T-helper 17 cell (primary cell): ENCODE measurements at places on chromosomes 7 and 10. TPM values are rescaled to one million over a fixed set of nuclear protein-coding genes. Genes with fewer than 3 reads are reported as not detected.
A peak's percentile ranks its signal among the peaks of the same experiment; 100 is the strongest.

DNA sequence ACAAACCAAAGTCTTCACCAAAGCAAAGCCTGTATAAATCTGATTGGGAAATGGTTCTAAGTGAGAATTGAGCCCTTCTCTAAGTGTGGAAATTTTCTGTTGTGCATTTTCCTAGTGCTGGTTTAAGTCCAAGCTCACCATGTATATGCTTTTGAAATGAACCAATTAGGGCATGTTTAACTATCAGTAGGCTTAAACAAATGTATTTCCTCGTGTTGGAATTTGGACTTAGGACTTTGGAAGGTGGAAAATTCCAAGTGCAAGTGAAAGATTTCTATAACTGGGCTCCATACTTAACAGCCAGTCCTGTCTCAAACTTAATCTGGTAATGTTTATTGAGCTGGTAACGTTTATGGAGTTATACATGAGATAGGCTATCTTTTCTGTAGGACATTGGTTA is 28.5 kb downstream of the CCNY start:
- H3K27ac ChIP-seq = no peak overlapping the region
- peaks cover 34% of the 10 kb centered on the region for H3K4me1 ChIP-seq
- no peak overlapping the region for H3K4me3 ChIP-seq
- no peak for DNase-seq
- H3K27me3 ChIP-seq = no peaks in the 10 kb centered on the region
- peaks cover 2% of the 10 kb centered on the region for H3K36me3 ChIP-seq

- peaks cover 5% of the 10 kb centered on the region for H3K36me3 ChIP-seq
- peak overlapping the region; percentile 59 for H3K27ac ChIP-seq
- H3K4me3 ChIP-seq = peak overlapping the region; percentile 85
- peaks cover 33% of the 10 kb centered on the region for H3K27me3 ChIP-seq
- peaks cover 7% of the 10 kb centered on the region for H3K4me1 ChIP-seq
- DNase-seq = no peak
These were observed 1.7 kb downstream of the AEBP1 start for GRCh38 chr7:44105832-44106231.

DNA sequence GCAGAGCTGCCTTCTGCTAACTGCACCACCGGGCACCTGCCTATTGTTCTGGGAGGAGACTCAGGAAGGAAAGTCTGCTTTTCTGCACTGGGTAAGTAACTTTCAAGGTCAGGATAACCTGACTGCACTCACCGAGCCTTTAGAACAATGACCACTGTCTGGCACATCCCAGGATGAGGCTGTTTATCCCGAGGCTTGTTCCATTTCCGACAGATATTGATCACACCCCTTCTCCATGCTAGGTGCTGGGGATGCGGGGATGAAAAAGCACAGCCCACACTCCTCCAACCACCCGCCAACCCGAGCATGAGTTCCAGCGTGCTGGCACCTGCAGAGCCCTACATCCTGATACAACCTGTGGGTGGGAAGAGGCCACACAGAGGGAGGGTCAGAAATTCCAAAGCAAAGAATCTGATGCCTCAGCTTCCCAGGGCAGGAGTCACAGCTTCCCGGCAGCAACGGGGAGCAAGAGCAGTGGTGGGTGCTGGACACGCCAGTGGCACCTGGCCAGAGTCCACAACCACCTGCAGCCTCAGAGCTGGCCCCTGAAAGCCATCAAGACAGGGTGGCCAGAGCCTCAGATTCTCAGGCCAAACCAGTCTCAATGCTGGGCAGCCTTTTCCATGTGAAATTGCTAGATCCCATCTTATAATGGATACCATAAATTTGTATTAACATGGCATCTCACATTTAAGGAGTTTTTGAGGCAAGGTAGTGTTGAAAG is 34.9 kb upstream of the CNPY1 start:
- no peak overlapping the region for H3K27ac ChIP-seq
- peaks cover 6% of the 10 kb centered on the region for H3K36me3 ChIP-seq
- H3K4me3 ChIP-seq = no peak overlapping the region
- peaks cover 58% of the 10 kb centered on the region for H3K27me3 ChIP-seq

- H3K4me1 ChIP-seq = no peaks in the 10 kb centered on the region
- H3K27ac ChIP-seq = no peak overlapping the region
- no peaks in the 10 kb centered on the region for H3K36me3 ChIP-seq
- H3K4me3 ChIP-seq = no peak overlapping the region
These were observed 803.2 kb downstream of the PHTF2 start for GRCh38 chr7:78601728-78602127.

- H3K27ac ChIP-seq = no peak overlapping the region
- no peak for DNase-seq
- H3K27me3 ChIP-seq = peaks cover 8% of the 10 kb centered on the region
- H3K36me3 ChIP-seq = no peaks in the 10 kb centered on the region
These were observed 214.3 kb downstream of the DGKB start for GRCh38 chr7:14688208-14688607.

Gene MPP7
- total RNA-seq = 21.6 TPM

Gene HOXA3
- total RNA-seq = not detected
